ENCODE measurements at places on chromosomes 4 and X.

DNA sequence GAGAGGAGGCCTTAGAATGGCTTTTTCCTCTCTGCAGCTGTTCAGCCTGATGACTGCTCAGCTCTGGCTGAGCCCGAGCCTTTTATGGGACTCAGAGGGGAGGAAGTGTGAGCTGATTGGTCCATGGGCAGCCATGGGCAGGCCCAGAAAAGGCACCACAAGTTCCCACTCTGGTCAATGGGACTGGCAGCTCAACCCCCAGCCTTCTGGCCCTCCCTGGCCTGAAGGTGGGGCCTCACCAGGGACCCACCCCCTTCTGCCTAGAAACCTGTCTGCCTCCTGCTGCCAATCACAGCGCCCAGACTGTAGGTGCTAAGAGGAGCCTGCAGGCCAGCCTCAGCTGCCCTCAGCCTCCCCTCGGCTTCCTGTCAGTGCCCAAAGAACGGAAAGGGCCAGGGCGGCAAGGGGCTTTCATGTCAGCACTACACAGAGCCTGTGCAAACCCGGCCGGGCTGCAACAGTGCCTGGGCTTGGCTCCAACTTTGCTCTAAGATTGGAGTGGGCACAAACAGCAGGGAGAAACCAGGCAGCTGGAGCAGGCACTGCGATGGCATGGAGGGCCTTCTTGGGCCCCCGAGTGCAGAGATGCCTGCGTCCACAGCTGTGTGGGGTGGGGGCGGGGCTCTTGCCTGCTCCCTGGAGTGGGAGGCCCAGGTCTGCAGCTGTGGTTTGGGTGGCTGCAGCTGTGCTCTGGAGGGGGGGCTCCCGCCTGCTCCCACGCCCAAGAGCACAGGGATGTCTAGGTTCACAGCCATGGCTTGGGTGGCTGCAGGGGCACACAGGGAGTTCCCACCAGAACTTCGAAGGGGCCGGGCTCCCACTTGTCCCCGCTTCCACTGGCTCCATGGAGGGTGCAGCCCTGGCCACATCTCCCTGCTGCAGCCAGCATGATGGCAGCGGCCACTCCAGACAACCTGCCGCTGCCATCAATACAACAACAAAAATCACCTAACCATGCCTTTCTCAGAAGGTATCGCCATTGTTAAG lies 92.6 kb downstream of the NXF2 start:
- DNase-seq, result no peak

DNA sequence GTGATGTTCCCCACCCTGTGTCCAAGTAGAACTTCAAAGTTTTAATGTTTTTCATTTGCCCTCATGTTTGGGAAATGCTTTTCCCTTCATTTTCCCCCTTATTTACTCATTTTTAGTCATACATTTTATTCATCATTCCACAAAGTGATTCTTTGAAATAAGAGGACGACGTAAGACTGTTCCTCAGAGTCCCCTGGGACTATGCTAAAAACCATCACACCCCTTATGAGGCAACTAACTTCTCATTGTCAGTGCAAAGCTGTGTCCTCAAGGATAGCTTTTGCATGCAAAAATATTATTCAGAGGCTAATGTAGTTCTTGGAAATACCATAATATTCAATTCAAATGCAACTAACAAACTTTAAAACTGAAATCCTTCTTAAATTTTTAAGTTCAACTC lies 14.8 kb upstream of the ADGRG2 start:
- no peak for DNase-seq

DNA sequence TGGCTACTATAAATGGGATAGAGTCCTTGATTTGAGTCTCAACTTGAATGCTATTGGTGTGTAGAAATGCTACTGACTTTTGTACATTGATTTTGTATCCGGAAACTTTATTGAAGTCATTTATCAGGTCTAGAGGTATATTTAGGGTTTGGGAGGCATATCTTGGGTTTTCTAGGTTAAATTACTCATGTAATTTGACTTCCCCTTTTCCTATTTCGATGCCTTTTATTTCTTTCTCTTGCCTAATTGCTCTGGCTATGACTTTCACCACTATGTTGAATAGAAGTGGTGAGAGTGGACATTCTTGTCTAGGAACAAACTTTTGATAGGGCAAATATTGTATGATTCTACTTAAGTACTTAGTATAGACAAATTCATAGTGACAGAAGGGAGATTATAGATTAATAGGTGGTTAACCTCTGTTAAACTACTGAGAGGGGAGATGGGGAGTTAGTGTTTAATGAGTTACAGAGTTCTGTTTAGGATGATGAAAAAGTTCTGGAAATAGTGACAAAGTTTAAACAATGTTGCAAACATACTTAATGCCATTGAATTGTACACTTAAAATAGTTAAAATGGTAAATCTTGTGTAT lies 22.8 kb upstream of the HSPA4L start:
- DNase-seq, result no peak

DNA sequence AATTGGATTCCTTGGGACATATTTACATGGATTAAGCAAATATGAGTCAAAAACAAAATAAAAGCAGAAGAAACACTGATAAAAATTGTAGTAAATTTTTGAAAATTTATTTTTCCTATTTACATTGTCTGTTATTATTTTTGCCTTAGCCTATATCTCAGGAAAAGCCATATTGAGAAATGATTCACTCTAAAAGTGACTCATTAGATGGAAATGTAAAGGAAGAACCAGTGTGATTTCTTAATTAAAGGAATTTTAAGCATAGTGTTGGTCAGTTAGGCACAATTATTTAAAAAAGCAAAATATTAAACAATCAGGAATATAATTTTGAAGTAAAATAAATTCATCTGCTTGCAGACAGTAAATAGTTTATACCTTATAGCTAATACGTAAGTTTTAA lies 167.4 kb upstream of the NAP1L5 start:
- DNase-seq, result no peak

GRCh38 chr4:119124352-119124751 lies 11.3 kb upstream of the MYOZ2 start:
- DNase-seq, result no peak

DNA sequence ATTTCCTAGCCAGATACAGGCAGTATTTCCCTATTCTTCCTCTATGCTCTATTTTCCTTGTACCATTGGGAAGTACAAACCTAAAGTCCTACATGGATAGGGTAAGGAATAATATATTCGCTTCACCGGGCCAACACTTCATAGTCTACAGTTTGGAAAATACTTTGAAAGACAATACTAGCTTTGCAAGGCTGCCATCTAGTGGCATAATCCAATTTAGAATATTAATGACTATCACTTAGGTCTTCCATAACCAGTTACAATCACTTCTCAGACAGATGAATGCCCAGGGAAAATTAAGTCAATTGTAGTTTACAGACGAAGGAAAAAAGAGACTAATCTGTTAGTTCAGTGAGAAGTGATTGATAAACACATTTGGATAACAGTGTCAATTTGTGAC lies 141.0 kb upstream of the FAM47C start:
- DNase-seq, result no peak

GRCh38 chrX:16822723-16823122 lies 36.5 kb downstream of the TXLNG start:
- DNase-seq, result no peak

- DNase-seq, result no peak
These were observed 49.5 kb downstream of the ZNF718 start for GRCh38 chr4:173666-174314.

- peak; percentile 19 for DNase-seq
These were observed at the start of gene FAAH2 for GRCh38 chrX:57286507-57287251. Gene FAAH2 (plus strand): TSS chrX:57286706. CDS start chrX:57286826, 120 bp downstream.

- DNase-seq, result no peak
These were observed 251.1 kb downstream of the USP46 start for GRCh38 chr4:52408032-52408431.

DNA sequence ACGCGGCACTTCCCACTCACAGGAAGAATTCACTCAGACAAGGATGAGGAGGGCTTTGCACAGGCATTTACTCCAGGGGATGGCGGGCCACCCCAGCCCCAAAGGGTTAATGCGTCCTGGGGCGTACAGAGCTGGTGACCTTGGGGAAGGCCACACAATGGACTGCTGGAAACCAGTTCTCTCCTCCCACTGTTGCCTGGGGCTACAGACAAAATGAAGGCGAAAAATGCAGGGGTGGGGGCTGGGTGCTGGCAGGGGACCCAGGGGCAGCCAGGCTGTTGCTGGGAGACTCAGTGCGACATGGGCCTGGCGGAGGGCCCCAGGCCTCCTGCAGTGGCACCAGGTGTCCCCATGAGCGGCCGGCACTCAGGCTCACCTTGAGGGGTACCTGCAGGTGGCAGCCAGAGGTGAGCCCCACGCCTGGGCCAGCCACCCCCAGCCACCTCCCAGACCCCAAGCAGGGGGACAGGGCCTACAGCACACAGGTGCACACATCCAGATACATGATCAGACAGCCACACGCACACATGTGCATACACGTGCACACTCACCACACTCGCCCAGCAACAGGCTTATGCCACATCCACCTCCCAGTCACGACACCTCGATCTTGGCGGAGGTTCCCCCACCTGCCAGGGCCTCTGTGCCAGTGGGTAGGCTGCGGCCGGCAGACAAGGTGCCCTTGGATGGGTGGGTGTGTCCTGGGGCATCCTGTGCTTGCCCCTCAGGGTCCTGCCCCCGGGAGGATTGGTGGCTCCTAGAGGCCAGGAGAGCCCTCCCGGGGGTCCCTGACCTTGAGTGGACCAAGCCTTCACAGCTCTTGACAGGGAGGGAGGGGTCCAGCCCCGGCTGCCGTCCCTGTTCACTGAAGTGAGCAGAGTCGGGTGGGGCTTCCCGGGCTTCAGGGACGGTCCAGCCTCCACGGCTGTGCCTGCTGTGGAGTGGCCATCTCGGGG lies 13.1 kb downstream of the NAT8L start:
- no peak for DNase-seq
